ENCODE measurements at places on chromosomes 12 and 14.

GRCh38 chr14:91108941-91109611 lies 4.8 kb upstream of the DGLUCY start:
- DNase-seq: no peak

GRCh38 chr12:32353540-32353939 lies 45.8 kb upstream of the FGD4 start:
- no peak for DNase-seq

GRCh38 chr14:80477388-80478160 lies 266.3 kb upstream of the DIO2 start:
- DNase-seq: no peak

DNA sequence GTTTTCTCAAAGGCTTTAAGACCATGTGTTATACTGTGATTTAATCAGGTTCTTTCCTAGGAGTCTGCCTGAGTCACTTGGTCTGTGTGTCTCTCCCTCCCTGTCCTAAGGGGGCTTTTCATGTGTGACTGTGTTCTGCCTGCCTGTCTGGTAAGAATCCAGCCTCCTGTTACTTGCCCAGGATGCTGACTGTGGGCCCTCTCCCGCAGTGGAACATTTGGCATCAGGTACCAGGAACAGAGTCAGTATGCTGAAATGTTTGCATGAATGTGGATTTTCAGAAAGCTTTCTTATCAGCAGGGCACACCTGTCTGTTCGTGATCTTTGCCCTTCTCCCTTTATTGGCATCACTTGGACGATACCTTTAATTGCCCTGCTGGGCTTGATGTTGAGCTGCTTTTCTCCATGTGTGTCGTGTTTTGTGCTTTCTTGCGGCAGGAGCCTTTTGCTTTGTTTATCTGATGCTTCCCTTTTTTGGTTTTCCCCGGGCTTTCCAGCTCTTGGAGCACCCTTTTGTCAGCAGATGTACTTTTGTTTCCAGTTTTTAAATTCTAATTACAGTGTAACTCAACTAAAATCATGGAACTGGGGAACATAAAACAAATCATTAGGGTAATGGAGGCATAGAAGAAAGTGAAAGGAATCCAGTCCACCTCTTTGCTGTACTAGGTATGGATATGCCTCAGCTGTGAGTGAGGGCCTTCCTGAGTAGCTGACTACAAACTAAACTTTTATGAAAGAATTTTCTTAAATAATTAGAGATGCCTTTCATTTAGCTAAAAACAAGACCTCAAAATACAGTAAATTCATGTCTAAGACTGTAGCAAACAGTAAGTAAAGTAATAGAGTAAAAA lies 72.5 kb downstream of the TRAF3 start:
- no peak for DNase-seq

- no peak for DNase-seq
Measured at GRCh38 chr14:54570631-54571415, 3.9 kb downstream of the SAMD4A start.

DNA sequence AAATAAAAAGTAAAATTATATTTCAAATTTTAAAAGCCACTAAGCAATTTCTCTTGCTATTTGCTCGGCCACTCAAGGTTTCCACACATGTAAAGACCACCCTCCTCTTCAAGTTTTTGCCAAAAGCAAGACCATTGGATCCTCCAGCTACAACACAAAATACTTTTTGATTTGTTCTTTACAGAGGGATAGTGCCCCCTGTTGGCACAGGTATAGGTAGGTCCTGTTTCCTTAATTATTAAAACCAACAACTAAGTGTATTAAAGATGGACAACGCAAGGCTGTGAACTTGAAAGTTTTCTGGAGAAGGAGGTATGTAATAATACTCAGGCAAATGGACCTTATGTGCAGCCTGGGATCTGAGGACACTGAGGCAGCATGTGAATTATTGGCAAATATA lies 23.8 kb downstream of the ATP6V1D start:
- DNase-seq: no peak

- DNase-seq: no peak
Measured at GRCh38 chr12:13036881-13037280, 7.3 kb upstream of the FAM234B start.

DNA sequence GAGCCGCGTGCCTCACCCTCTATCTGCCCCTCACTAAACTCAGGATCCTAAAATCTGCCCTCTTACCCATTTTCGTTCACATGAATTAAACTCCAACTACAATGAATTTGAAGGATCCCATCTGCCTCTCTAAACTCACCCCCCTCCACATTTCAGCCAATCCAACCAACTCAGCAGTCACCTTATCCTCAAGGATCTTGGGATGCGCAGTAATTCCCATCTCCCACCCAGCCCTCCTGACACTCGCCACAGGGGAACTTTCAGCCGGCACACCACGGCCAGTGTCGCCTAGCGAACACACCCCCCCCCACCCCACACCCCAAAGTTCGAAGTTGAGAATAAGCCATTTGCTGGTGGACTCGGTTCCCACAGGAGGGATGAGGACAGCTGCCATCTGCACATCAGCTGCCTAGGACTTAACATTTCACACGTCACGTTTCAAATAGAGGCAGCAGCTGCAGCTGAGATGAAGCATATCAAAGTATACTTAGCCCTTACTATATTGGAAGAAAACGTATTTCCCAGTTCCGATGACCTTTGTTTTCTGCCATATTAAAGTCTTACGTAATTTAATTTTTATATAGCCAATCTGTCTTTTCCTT lies 8.7 kb upstream of the SELPLG start:
- no peak for DNase-seq

- DNase-seq: no peak
Measured at GRCh38 chr12:131131077-131131807, 177.5 kb downstream of the ADGRD1 start.

- no peak for DNase-seq
Measured at GRCh38 chr12:75848431-75848925, 183.1 kb downstream of the PHLDA1 start.

DNA sequence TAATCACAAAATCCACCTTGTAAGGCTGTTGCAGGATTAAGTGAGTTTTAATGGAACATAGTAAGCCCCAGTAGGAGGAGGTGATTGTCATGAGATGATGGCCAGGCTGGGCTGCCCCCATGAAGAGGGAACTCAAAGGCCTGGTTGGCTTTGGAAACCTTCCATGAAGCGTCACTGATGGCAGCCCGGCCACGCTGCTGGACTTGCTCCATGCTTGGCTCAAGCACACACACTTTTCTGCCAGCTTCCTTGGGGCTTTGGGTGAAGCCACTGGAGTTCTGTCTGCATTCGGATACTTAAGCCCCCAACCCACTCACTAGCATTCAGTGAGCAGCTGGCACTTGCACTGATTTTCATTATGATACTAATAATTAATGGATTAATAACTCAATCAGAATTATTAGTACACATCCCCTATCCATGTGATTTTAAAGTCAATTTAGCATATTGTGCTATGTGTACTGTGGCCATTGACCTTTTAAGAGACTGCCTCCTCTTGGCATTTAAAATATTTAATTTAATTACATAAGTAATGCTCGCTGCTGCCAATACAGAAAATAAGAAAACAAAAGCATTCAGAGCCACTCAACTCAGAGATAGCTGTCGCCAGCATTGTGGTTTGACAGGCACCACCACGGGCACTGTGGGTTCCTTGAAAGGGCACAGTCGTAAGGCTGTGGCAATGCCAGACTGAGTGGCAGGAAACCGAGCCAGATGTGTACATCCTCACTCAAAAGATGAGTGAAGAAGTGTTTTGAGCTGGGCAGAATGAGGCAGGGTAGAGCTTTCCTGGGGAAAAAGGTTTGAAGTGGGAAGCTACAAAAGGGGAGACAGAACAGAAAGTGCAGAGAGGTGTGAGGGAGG lies 15.9 kb downstream of the KRT85 start:
- DNase-seq: peak; percentile 40

DNA sequence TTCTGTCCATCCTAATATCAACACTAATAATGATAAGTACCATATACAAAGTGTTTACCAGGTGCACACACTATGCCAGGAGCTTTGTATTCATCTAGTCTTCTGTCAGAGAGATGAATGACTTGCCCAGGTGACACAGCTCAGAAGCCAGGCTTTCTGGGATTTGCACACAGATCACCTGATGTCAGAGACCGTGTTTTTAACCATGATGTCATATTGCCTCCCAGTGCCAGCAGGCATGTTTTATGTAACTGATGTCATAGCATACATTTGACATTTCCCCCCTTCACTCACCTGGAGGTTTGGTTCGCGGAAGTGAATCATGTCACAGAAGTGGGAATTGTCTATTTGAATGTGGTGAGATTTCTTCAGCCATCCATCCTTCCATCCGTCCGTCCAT lies 5.7 kb downstream of the WSCD2 start:
- DNase-seq: no peak

DNA sequence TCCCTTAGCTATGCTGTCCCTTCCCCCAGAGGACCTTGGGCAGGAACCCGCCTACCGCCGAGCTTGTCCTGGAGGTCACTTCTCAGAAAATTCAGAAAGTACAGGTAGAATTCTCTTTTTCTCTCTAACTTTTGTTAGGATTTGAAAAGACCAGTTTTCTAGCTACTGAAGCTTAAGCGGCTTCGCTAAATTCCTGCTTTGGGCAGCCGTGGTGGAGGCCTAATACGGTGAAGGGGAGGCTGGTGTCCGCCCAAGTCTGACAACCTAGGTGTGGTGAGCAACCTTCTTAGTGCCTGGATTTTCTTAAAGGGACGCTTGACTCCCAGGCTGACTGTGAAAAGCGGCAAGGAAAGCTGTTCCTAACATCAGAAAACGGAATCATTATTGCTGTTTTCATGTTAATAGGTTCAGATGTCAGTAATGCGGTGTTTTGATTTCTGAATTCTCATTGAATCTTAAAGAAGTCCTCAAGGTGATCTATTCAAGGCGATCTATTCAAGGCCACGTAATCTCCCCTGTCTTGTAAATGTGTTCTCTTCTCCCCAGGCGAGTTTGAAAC lies 835 bp downstream of the FGD4 start:
- DNase-seq: no peak

- DNase-seq: no peak
Measured at GRCh38 chr12:102342281-102343006, 137.9 kb downstream of the IGF1 start.

- no peak for DNase-seq
Measured at GRCh38 chr12:32705783-32706182, 26.7 kb downstream of the DNM1L start.

GRCh38 chr14:74856366-74856765 lies 19.6 kb downstream of the PROX2 start:
- DNase-seq: no peak

GRCh38 chr12:56336361-56337167 lies 2.1 kb upstream of the IL23A start:
- DNase-seq: no peak

DNA sequence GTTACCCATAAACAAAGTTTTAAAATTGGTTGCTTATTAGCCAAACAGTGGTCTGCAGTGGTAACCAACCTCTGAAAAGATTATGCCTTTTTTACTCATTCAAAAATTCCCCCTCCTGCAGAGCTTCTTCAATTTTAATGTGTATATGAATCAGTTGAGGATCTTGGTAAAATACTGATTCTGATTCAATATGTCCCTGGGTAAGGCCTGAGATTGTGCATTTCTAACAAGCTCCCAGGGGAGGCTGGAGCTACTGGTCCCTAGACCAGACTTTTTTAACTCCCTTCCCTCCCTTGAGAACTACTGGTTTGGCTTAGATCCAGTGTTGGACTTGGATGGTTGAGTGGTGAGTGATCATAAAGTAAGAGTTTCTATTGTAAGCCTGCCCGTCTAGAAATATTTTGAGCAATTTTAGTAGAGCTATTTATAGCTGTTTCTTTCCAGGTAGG lies 90.2 kb downstream of the FUT8 start:
- DNase-seq: no peak

- DNase-seq: no peak
Measured at GRCh38 chr12:49244176-49244575, 20.7 kb upstream of the TUBA1C start.

DNA sequence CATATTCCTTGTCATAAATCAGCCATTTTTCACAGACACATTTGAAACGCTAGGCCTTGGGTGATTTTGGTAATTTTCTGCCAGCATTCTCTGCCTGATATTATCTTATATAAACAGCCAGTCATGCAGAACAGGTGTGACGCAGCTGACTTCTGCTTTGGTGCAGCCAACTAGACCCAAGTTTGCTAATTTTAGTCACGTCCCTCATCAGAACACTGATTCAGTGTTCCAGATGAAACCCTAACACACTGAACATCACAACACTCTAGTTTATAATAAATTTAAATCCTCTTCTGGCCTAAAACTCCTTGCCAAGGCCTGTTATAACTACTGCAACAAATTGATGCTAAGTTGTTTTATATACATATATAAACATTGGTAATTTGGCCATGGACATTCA lies 386.1 kb downstream of the SEC23A start:
- no peak for DNase-seq

DNA sequence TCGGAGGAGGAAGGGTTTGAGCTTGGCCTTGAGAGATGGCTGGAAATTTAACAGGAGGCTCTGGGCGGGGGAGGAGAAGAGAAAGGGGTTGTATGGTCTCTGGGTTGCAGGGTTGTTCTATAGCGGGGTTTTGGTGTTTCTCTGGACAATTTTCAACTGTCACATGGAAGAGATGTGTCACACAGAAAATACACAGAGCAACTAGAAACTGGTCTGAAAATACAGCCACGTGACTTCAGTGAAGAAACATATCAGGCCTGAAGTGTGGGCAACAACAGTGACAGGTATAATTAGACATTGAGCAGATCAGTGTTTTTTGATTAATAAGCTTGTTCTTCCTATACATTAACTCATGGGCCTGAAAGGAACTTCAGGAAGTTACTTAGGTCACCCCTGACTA lies 205.3 kb upstream of the HMGA2 start:
- DNase-seq: no peak

- no peak for DNase-seq
Measured at GRCh38 chr12:89574736-89575208, 48.9 kb upstream of the POC1B start.

DNA sequence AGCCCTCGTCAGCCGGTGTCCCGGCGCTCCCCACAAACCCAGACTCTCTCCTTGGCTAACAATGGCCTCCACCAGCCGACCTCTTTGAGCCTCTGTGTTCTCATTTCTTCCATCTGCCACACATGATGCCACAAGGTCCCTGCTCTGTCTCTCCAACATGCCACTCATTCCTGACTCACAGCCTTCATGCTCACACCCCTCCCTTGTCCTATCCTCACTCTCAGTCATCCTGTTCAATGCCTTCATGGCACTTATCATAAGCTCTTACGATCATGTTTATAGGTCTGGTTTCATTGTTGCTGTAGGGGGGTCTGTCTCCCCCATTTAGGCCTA lies 9.6 kb upstream of the SERPINA11 start:
- no peak for DNase-seq

GRCh38 chr12:26122681-26123481 lies 2.0 kb downstream of the BHLHE41 start:
- DNase-seq: no peak

DNA sequence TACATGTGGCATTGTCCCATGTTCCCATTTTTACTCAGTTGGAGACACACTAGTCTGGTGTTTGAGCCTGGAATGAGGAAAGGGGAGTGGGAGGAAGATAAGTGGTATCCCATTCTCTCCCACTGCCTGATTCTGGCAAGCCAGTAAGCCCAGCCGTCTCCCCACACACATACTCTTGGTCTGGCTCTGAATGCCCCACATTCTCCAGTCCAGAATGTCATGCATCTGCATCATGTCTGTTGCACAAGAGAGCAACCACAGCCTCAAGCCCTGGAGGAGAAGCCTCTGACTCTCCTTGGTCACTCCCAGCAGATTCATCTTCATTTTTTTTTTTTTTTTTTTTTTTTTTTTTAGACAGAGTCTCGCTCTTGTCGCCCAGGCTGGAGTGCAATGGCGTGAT lies 48.0 kb downstream of the DRAM1 start:
- no peak for DNase-seq
